ENCODE measurements at places on chromosomes 6 and 20.

GRCh38 chr6:7442467-7442866, 52.9 kb downstream of the RIOK1 start:
- DNase-seq = no peak

DNA sequence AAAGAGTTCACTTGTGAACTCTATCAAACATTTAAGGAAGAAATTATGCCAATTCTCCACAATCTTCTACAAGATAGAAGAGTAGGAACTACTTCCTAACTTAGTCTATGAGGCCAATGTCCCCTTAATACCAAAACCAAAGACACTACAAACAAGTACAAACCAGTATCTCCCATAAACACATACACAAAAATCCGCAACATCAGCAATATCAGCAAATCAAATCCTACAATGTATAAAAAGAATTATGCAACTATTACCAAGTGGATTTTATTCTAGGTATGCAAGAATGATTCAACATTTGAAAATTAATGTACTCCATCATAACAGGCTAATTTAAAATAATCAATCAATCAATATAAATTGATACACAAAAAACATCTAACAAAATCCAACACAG, 45.4 kb downstream of the SYCP2 start:
- DNase-seq = no peak

GRCh38 chr6:46279874-46280273, 109.1 kb upstream of the ENPP5 start:
- DNase-seq = no peak

DNA sequence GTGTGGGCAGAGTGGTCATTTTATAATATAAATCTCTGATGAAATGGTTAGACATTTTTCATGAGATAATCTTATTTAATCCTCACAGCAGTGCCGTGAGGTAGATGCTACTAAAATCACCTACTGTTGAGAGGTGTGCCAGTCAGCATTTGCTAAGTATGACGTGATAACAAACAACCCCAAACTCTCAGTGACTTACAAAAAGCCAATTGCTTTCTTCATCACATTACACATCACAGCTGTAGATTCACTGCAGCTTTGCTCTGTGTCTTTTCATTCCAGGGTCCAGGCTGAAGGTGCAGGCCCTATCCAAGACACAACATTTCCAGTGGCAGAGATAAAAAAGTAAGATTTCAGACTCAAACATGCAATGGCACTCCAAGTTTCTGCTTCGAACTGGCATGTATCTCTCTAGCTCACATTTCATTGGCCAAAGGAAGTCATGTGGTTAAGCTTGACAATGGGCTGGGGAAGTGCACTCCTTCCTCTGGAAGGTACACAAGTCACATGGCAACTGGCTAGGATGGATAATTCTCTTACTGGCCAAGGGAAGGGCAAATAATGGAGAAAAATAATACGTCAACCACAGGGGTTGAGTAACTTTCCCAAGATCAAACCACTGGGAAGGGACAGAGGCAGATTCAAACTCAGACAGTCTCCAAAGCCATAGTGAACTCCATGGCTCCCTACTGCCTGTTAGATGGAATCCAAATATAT, 69.5 kb upstream of the EPB41L1 start:
- no peak for DNase-seq

- no peak for DNase-seq
Measured at GRCh38 chr6:104050455-104050854, 809.3 kb downstream of the HACE1 start.

- DNase-seq = no peak
Measured at GRCh38 chr6:163086624-163086920, 327.9 kb upstream of the QKI start.

GRCh38 chr6:43009124-43009523, 4.6 kb downstream of the MEA1 start:
- DNase-seq = peak; percentile 46

DNA sequence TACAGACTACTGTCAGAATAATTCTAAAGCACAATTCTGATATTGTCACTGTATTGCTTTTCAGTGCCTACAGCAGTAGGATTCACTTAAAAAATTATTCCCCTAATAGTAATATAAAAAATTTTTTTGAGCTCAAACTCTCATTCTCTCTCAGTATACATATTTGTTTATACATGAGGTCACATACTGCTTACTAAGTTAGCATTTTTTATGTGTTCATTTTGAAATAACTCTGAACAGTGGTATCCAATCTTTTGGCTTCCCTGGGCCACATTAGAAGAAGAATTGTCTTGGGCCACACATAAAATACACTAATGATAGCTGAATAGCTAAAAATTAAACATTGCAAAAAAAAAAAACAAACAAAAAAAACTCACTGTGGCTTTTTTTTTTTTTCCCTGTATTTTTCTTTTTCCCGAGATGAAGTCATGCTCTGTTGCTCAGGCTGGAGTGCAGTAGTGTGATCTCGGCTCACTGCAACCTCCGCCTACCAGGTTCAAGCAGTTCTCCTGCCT, 38.6 kb downstream of the ASXL1 start:
- DNase-seq = no peak

GRCh38 chr20:63653974-63654668, 897 bp upstream of the STMN3 start:
- DNase-seq = no peak

- peak; percentile 33 for DNase-seq
Measured at GRCh38 chr20:44615169-44615791, 32.9 kb downstream of the PKIG start.

- DNase-seq = no peak
Measured at GRCh38 chr6:97669191-97670031, 386.4 kb upstream of the MMS22L start.

GRCh38 chr6:119192200-119192599, 113.7 kb upstream of the FAM184A start:
- no peak for DNase-seq

GRCh38 chr6:17418281-17419188, 25.1 kb downstream of the CAP2 start:
- DNase-seq = no peak

DNA sequence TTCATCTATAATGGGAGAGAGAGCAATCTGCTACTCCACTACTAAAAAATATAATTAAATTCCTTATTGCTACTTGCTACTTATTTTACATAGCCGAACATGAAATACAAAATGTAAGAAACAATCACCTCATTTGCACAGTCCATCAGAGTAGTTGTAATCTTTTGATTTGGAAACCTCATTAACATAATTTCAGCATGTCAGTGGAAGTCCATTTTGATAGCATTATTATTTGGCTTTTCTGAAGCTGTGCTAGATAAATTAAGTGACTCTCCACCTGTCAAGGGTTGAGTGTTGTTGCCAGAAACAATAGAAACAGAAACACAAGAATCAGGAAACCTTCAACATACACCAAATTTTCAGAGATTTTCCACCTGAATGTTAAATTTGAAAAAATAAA, 250.0 kb downstream of the RFPL4B start:
- DNase-seq = no peak

- no peak for DNase-seq
Measured at GRCh38 chr6:40352527-40353170, 234.5 kb downstream of the LRFN2 start.

- DNase-seq = no peak
Measured at GRCh38 chr20:36109251-36109947, 45.1 kb upstream of the EPB41L1 start.

DNA sequence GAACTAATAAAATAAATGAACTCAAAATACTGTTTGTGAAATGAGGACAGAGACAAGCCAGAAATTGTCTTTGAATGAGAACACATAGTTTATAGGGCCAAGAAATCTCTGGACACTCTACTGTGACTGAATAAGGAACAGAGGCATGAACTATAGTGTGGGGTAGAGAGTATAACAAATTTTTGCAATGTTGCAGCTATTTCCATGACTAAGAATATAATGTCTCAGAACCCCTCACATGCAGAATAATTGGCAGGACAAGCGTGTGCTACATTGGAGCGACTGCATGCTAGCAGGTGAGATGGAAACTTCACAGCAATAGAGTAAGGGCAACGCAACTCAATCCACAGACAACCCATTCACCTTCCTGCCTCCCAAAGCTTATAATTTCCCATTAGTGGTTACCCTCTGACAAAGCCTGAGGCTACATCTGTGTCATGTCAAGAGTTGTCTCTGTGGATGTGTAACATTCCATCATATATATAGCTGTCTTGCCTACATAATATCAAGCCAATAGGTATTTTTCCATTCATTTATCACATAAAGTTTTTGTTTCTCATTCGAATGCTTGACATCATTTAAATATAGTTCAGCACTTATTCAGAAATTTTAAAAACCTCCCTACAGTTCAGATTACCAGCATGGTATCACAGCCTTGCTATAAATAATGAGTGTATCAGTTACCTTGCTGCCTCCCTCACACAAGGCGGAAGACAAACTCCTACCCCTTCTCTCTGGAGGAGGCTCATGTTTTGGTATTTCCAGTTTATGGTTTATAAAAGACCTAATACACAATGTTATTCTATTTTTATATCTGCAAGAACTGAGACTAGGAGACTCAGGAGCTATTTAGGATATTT, 47.9 kb upstream of the ECHDC1 start:
- DNase-seq = no peak

GRCh38 chr6:106666282-106667021, 37.1 kb downstream of the QRSL1 start:
- no peak for DNase-seq

DNA sequence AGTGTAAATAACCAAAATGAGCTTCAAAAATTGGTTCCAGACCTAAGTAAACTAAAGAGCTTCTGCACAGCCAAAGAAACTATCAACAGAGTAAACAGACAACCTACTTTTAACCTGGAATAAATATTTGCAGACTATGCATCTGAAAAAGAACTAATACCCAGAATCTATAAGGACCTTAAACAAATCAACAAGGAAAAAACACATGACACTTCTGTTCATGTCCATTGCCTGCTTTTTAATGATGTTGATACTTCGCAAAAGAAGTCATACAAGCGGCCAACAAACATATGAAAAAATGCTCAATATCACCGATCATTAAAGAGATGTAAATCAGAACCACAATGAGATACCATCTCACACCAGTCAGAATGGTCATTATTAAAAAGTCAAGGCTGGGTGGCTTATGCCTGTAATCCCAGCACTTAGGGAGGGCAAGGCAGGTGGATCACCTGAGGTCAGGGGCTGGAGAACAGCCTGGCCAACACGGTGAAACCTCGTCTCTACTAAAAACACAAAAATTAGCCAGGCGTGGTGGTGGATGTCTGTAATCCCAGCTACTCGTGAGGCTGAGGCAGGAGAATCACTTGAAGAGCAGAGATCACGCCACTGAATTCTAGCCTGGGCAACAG, 42.5 kb upstream of the DST start:
- DNase-seq = no peak

DNA sequence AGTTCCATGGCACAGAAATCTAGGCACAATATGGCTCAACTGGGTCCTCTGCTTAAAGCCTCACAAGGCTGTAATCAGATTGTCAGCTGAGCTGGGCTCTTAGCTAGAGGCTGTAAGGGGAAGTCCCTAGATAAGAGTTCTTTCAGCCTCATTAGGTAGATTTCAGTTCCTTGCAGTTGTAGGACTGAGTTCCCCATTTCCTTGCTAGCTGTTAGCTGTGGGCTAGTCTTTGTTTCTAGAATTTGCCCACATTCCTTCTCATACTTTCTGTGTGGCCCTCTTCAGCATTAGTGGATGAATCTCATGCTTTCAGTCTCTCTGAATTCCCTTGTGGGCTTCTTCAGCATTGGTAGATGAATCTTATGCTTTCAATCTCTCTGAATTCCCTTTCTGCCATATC, 71.0 kb upstream of the MRAP2 start:
- no peak for DNase-seq

- no peak for DNase-seq
Measured at GRCh38 chr6:148959008-148959407, 212.2 kb downstream of the UST start.

DNA sequence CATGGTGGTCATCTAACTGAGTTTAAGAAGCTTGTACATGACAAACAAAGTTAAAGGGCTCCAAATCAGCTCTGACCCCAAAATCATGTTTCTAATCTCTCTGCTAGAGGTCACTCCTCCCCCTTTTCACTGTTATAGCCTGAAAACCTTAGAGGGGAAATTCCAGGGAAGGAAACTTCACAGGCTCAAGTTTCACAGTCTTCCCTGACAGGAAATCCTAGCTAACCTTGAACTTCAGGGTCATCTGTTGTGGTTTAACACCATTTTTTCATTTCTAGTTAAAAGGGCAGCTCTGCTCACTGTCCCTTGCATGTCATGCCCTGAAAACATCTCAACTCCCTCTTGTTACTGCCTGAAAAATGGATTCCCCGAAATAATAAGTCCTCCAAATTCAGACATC, 104.4 kb upstream of the BMP2 start:
- DNase-seq = no peak

GRCh38 chr6:166954118-166954713, 2.1 kb downstream of the RNASET2 start:
- peak; percentile 19 for DNase-seq

GRCh38 chr6:46983007-46983411, 59.1 kb downstream of the ADGRF1 start:
- DNase-seq = no peak

- DNase-seq = no peak
Measured at GRCh38 chr6:30074331-30075093, 1.1 kb downstream of the RNF39 start.

DNA sequence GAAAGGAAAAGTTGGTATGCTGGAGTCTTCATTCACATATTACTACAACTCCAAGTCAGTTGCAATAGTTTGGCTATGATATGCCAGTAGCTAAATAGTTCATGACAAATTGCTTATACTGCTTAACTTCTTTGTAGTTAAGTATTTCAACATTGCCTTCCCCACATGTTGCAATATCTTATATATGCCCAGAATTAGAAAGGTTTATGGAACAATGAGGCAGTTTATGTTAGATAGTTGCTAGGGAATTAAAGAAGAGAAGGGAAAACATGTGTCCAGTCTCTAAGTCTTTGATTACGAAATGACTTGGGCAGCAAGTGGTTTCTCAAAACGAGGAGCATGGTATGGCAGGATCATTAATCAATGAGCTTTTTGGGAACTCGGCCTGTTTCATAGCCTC, 145.8 kb downstream of the PLCB4 start:
- DNase-seq = no peak

DNA sequence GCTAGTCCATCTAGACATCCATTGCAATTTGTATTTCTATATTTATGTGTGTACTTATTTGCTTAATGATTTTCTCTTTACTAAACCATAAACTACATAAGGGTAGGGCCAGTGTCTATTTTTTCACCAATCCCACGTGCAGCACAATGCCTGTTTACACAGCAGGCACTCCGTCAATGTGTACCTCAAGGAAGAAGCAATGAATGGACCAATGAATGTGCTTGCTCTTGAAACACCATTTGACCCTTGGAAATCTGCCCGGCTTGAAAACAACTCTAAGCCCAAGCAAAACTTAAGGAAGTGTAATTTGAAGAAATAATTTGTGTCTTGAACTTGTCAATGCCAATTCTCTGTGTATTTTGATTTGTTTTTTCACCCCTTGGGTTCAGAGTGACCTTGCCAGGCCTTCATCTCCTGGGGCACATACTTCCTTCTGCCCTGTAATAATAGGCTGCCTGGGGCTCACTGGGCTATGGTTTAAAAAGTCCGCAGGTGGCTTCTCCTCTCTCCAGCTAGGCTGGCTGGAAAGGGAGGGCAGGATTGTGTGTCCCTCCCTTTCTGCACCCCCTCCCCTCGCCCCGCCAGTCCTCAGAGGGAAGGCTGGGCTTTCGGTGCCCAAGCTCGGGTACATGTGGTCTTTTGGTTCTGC, 140.8 kb upstream of the ARMC2 start:
- DNase-seq = no peak

- no peak for DNase-seq
Measured at GRCh38 chr6:53192682-53193188, 44.1 kb upstream of the GCM1 start.
